ENCODE measurements at places on chromosomes 4 and X.

DNA sequence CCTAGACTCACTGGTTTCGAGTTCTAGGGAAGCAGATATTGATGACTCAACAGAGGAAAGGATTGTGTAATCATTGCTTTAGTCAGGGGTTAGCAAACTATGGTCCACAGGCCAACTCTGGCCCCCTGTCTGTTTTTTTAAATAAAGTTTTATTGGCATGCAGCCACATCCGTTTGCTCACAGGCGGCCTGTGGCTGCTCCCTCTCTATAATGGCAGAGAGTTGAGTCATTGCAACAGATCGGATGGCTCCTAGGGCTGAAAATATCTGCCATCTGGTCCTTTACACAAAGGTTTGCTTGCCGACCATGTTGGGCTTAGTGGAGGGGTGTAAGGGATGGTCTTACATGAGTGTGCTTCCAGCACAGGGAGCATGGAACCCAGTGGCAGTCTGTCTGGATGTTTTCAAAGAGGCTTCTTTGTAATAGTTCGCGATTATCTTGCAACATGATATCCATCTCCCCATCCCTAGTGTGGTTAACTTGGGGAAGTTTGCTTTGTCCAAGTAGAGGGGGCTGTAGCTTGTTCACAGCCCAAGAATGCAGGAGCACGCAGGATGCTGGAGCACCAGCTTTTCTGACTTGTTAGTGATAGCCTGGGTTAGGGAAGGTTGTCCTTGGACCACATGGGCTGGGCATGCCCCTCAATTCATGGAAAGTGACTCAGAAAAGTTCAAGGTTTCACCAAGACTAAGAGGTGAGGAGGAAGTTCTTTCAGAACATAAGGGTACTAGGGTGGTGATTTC, 59.3 kb upstream of the CLDN34 start:
- peak; percentile 89 for DNase-seq

- DNase-seq, result no peak
Measured at GRCh38 chr4:37232315-37232714, 12.2 kb upstream of the NWD2 start.

GRCh38 chr4:25713812-25714211, 58.2 kb downstream of the SLC34A2 start:
- no peak for DNase-seq

- DNase-seq, result peak; percentile 90
Measured at GRCh38 chr4:55075376-55075775, 50.0 kb downstream of the KDR start.

- no peak for DNase-seq
Measured at GRCh38 chr4:41714364-41715000, 34.0 kb downstream of the PHOX2B start.

DNA sequence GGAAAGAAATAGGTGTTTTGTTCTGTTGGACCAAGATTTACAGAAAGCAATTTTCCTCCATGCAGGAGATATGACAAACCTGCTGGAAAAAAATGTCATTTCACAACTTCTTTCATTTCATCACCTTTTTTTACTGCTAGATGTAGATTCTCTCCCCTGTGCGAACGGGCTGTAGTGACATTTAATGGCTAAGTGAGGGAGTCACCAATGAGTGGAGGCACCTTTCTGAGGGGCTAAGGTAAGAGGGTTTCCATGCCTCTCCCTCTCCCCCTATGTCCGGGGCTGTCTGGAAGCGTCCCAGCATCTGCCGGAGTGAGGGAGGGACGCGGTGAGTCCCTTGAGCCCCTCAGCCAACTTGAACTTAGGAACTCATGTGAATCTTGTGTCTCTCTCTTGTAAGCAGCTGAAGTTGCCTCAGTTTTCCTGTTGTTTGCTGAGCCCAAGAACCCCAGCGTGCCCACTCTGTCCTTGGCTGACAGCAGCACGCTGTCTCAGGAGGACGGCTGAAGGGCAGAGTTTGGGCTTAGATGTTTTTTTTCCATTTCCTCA, 42.3 kb downstream of the DCTD start:
- no peak for DNase-seq

DNA sequence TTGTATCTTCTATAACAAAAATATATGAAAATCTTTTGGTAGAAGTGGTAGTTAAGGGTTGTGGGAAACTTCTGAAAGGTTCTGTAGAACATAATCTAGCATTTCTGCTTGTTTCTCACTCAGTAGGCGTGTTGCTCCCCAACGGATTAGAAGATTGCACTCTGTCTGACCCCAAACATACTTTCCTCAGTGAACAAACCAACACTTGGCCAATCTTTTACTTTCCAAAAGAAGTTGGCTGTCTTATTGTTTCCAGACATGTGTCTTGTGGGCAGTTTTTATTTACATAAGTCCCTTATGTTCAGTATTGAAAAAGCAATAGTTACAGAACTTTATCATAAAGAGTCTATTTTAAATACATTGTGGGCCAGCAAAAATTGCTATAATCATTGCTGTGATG, 312.8 kb upstream of the EPHA5 start:
- DNase-seq, result no peak

- no peak for DNase-seq
Measured at GRCh38 chr4:165826166-165826565, 46.9 kb upstream of the TLL1 start.

GRCh38 chr4:184453365-184454160, 20.8 kb downstream of the IRF2 start:
- DNase-seq, result peak; percentile 77

DNA sequence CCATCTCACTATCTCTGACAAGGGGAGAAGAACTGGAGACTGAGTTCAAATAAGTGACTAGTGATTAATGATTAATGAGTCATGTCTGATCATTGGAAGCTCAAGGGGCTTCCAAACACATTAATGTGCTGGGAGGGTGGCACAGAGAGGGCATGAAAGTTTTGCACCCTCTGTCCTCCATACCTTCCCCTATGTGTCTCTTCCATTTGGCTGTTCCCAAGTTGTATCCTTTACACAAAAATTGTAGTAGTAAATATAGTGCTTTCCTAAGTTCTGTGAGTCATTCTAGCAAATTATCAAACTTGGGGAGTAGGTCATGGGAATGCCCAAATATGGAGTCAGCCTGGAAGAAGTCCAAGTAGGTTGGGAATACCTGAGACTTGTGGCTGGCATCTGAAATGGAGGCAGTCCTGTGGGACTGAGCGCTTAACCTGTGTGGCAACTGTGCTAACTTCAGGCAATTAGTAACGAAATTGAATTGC, 4.1 kb upstream of the FAM200B start:
- peak; percentile 78 for DNase-seq

DNA sequence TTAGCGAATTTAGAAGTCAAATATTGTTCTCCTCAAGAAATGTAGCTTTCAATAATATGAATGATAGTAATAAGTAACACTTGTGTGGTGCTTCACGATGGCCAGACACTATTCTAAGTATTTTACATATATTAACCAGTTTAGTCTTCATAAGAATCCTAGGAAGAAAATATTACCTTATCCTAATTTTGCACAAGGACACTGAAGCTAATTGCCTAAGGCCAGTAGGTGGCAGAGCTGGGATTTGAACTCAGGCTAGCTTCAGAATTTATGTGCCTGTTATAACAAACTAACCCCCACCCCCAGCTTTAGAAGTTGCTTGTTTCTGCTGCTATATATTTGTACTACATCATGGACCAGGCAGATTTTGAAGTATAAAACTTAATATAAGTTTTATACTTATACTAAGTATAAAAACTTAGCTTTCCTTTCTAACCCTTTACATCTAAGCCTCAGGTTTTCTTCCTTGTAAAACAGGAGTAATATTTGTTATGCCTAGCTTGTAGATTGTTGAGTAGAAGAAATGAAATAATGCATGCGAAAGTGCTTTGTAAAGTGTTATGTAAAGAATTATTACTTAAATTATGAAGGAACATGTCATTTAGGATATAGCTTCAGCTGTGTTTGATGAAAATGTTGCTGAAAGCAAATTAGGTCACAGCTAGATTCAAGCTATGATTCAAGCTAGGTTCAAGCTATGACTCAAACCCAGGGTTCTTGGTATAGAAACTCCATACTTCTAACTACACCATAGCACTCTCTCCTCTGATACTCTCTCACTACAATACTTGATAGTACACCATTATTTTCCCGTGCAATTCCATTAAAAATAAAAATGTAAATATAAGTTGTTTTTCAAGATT, 4.2 kb upstream of the CDS1 start:
- DNase-seq, result peak; percentile 58

- DNase-seq, result no peak
Measured at GRCh38 chrX:65997978-65998717, 41.7 kb downstream of the VSIG4 start.

DNA sequence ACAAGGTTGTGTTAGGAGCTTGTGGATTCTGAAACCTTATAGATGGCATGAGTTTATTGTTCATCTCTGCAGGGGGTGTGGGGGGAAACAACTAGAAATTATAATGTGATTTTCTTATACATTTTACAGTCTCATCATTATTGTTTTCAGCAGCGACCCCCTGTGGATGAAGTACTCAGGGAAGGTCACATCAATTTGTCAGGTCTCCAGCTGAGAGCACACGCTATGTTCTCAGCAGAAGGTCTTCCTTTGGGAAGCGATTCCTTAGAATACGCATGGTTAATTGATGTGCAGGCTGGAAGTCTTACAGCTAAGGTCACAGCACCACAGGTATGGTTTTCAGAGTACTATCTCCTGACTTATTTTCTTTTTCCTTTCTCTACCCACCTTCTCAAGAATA, 72.2 kb downstream of the BLTP1 start:
- peak; percentile 17 for DNase-seq

DNA sequence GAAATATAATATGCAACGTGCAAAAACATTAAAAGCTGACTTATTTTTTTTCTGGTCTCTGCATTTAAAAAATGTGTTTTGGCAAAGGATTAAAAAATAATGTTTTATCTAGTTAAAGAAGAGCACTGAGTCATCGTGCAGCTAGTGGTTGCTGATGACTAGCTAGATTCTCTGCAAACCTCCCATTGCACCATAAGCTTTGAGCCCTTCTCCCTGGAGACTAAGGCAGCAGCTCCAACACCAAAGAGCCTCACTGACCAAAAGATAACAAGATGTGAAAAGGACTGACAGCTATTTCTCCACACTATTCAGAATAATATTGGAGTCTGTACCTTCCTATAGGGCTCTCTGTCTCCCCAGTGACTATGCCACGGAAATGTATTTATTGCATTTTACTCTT, 424.3 kb downstream of the SLITRK2 start:
- no peak for DNase-seq

DNA sequence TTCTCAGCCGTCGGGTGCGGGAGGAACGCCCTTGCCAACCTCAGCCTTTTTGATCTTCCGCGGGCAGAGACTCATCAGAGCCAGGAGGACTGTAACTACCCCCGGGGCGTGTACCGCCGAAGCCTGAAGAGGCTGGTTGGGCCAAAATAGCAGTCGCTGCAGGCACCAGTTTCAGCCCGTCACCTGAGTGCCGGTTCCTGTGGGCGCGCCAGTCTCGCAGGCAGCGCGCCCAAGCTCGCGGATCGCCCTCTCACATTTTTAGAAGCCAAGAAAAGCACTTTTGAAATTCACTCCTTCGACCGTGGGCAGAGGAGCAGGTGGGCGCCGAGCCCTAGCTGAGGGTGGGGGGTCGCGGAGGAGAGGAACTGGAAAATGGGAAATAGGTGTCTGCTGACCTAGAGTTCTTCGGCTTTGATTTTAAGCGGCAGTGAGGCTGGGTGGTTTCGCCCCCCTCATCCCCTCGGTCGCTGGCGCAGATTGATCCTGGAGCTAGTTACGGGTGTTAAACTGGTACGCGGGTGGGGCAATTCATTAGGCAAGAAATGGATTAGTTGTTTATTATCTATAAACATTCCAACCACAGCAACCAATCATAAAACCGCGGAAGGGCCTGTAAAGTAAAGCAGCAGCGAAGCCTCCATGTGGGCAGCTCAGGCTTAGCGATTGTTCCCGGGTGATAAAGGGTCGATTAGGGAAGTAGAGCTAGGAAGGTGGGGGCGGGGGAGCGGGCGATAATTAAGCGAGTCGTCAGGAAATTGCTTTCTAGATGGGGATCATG, 69.2 kb downstream of the FBXO8 start:
- no peak for DNase-seq

DNA sequence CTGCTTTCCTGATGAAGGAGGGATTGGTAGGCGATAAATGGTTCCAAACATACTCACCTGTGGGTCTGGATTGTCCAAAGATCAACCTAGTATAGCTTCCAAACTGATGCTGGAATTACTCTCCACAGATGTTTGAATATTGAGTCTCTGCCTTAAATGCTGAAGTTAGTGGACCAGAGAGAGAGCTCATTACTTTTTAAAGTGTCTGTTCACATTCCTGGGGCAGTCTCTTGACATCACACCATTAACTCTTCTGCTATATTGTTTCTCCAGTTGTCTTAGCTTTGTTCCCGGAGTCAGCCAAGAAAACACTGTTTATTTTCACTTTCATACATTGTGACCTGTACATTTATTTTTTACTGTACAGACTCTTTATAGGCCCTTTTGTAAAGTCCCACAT, 35.4 kb downstream of the ARHGEF38 start:
- no peak for DNase-seq

DNA sequence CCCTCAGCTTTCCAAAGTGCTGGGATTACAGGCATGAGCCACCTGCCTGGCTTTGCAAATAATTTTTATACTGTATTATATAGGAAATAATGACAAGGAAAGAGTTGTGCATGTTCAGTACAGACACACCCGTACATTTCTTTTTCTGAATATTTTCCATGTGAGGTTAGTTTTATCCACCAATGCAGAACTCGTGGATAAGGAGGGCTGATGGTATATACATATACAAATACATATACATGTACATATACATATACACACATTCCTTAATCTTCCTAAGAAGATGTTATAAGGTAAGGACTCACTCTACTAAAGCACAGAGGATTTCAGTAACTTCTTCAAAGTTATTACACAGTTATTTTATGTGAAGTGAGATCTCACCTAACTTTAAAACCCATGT, 925.8 kb downstream of the C4orf33 start:
- no peak for DNase-seq

DNA sequence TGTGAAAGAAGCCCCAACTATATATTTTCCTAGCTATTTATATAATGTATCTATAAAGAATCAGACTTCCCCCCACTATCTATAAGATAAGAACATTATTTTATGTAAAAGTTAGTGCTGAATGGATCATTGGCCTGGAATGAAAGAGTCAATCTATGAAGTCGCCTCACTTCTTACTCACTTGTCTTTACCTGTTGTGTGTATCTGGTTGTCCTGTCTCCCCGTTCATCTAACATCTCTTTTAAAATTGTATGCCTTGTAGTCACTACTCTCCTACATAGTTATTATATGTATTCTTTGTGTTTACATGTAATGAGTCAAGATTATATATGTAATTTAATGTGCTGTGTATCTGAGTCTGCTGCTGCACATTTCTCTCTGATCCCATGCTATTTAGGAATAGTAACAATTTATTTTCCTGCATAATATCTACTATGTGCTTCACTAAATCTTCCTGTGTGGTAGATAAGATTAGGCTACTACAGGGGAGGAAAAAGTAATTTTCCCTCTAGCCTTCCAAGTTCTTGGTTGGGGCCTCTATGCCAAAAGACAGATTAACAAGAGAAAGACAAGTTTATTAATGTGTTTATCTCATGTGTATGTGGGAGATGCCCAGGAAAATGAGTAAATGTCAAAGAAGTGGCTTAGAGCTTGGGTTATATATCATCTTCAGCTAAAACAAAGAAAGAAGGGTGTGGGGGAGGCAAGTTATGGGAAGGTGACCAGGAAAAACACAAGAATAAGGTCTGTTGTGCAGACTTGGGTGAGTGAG, 77.6 kb upstream of the FRMPD4 start:
- DNase-seq, result peak; percentile 70

- no peak for DNase-seq
Measured at GRCh38 chrX:49249071-49249470, 13.8 kb downstream of the CCDC22 start.

- no peak for DNase-seq
Measured at GRCh38 chrX:39758791-39759525, 338.8 kb downstream of the BCOR start.

Measured in amniotic epithelial cell (primary cell).